ENCODE measurements at places on chromosomes 1 and 21.

DNA sequence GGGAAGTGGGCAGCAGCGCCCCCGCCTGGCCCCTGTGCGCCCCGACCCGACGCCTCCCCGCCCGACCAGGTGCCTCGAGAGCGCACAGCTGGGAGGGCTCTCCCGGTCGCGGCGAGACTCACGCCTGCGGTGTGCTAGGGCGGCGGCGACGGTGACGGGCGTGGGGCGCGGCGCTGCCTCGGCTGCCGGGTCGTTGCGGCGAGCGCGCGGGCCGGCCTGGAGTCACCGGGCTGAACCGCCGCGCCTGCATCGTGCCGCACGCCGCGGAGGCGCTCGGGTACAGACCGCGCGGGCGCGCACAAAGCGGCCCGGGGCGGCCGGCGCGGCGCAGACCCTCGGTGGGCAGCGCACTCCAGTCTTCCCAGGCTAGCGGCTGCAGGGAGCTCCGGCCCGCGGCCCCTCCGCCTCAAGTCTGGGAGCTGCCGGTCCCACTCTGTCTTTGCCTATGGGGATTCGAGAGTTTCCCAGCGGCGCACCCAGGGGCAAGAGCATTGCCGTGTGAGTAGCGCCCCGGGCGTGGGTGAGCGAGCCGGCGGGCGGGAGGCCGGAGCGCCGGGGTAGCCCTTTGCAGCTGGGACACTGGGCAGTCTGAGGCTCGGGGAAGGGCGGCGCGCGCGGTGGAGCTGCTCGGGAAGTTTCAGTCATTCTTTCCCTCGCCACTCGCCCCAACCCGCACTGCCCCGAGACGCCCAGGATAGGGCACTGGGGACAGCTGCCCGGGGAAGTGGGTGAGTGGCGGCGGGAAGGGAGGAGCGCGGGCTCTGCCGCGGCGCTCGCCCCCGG is at the start of gene SLC35F3:
TSS of gene SLC35F3 (plus strand) at position 44 of the 783 bp plus-strand sequence.
- ATAC-seq = peak; percentile 93

GRCh38 chr1:154847891-154848290 is 22.2 kb downstream of the KCNN3 start:
- ATAC-seq = no peak

DNA sequence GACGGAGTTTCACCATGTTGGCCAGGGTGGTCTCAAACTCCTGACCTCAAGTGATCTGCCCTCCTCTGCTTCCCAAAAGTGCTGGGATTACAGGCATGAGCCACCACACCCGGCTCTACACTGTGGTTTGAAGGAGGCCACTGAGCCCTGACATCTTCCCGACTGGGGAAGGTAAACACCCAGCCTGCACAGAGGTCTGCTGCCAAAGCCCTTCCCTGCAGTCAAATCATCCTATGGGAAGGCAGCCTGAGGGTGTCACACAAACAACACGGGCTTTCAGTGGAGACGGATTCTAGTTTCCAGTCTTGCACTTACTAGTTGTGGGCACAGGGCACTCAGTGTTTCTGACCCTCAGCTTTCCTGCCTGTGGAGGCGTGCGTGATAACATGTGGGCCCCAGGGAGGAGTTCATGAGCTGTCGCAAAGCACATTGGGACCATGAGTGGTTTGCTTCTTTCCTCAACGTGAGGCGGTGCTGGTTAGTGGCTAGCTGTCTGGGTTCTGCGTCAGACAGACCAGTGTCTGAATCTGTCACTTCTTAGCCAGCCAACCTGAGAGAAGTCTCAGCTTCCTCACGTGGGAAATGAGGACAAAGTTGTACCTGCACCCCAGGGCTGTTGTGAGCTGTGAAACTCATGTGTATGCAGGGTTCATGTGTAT is 21.5 kb upstream of the OPRD1 start:
- no peak for ATAC-seq

- ATAC-seq = no peak
Observed at GRCh38 chr21:33108228-33108627, 38.3 kb downstream of the OLIG1 start.

GRCh38 chr1:2183937-2184334 is 10.6 kb downstream of the FAAP20 start:
- no peak for ATAC-seq

DNA sequence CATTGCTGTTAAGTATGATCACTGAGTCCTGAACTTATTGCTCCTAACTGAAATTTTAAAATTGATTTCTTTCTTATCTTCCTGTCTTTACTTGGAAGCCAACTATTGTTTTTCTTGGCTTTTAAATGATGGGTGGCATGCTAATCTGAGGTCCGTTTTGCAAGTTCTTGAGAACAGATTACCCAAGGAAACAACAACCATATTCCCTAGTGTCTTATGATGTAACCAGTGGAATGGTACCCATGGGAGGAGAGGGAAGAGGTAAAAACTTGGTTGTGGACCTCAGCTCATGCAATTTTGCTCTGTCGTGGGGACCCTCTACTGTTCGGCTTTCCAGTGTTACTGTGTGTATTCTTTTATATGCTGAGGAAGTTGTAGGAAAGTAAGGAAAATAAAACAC is 454.8 kb upstream of the ADAMTS5 start:
- no peak for ATAC-seq

GRCh38 chr1:75768016-75768415 is 18.0 kb upstream of the RABGGTB start:
- ATAC-seq = no peak

DNA sequence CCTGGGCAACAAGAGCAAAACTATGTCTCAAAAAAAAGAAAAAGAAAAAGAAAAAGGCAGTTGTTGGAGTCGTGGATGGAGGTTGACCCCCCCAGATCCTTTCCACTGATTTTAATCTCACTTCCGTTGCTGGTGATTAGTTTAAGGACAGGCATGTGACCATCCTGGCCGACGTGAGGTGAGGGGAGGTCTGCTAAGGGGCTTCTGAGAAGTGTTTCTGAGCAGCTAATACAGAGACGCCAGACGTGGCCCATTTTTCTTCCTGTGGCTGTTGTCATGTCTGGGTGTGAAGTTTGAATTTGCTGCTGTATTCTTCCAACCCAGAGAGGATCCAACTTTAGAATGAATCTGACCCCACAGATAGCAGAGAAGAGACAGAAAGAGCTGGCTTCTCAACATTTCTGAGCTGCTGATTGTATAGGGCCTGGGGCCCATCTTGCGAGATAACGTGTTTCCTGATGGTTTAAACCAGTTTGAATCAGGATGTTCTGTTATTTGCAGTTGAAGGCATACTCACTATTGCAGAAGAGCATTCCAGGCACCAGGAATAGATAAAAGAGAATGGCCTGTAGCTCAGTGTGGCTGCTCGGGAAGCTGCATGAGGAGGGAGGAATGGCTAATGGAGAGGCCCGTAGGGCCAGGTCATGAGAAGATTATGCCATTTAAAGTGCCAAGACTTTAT is 22.8 kb upstream of the SSBP3 start:
- no peak for ATAC-seq

- ATAC-seq = no peak
Observed at GRCh38 chr1:115506518-115506917, 135.3 kb upstream of the VANGL1 start.

GRCh38 chr1:32028746-32029145 is 15.1 kb downstream of the KHDRBS1 start:
- ATAC-seq = peak; percentile 24

GRCh38 chr1:8159470-8160024 is 133.4 kb upstream of the ERRFI1 start:
- no peak for ATAC-seq

- peak; percentile 65 for ATAC-seq
Observed at GRCh38 chr21:26715878-26716506, 129.2 kb downstream of the ADAMTS1 start.

DNA sequence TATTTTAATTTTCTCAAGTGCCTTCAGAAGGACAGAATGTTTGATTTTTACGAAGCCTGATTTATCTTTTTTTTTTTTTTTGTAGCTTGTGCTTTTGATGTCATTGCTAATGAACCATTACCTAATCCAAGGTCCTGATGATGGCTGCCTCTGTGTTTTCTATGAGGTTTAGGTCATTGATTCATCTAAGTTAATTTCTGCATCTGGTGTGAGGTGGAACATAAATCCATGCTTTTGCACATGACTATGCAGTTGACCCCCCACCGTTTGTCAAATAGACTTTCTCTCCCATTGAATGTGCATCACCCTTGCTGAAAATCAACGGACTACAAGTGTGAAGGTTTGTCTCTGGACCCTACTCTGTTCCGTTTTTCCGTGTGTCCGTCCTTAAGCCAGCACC is 50.5 kb downstream of the COL6A1 start:
- no peak for ATAC-seq

DNA sequence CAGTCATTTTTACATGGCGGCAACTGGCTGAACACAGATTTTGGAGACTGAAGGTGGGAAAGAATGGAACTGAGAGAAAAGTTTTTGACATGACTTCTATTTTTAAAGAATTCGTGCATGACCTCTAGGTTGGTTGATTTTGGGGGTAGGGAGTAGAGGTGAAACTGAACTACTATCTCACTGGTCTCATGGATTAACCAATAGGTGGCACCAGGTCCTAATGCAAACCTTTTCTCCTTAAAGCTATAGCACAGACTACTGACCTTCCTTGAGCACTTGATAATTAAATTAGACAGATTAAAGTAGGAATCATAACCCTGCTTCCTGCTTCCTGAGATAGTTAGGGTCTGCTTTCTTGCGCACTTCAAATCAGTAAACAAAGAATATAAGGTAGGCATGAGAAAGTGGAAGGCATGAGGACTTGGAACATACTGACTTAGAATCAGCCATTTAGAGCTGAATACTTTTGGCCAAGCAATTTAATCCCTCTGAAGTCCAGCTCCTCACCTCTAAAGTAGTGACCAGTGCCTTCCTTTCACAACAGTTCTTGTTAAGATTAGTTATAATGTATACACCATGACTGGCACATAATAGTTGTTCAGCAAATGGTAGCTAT is 206.0 kb downstream of the CENPF start:
- no peak for ATAC-seq

- no peak for ATAC-seq
Observed at GRCh38 chr1:20767271-20767670, 19.8 kb downstream of the HP1BP3 start.

- peak; percentile 56 for ATAC-seq
Observed at GRCh38 chr1:149888247-149888998, 10.9 kb upstream of the BOLA1 start.

GRCh38 chr1:219813294-219813693 is 115.1 kb downstream of the SLC30A10 start:
- no peak for ATAC-seq

DNA sequence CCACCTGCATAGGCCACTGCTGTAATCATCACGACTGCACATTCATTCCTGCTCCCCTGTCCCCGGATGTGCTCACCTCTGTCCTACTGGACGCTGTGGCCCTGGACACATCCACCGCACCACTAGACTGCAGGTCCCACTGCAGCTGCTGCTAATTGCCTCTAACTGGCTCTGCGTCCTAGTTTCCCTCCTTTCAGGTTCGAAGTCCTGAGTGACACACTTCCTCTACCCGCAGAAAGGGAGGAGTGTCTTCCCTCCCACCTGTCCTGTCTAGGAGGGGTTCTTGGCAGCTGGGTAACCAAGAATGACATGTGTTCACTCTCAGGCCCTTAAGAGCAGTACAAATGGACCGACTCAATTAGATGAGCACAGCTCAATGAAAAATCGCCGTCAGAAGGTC is 40.5 kb upstream of the ITPKB start:
- ATAC-seq = no peak

Measured in esophagus mucosa (tissue), 1 donor.